Trophoblast cell (in vitro differentiated cells and primary cell): ENCODE measurements at places on chromosomes 16 and 17.

GRCh38 chr17:28384281-28385036 lies 13.0 kb downstream of the SARM1 start:
- DNase-seq, result peak; percentile 27

DNA sequence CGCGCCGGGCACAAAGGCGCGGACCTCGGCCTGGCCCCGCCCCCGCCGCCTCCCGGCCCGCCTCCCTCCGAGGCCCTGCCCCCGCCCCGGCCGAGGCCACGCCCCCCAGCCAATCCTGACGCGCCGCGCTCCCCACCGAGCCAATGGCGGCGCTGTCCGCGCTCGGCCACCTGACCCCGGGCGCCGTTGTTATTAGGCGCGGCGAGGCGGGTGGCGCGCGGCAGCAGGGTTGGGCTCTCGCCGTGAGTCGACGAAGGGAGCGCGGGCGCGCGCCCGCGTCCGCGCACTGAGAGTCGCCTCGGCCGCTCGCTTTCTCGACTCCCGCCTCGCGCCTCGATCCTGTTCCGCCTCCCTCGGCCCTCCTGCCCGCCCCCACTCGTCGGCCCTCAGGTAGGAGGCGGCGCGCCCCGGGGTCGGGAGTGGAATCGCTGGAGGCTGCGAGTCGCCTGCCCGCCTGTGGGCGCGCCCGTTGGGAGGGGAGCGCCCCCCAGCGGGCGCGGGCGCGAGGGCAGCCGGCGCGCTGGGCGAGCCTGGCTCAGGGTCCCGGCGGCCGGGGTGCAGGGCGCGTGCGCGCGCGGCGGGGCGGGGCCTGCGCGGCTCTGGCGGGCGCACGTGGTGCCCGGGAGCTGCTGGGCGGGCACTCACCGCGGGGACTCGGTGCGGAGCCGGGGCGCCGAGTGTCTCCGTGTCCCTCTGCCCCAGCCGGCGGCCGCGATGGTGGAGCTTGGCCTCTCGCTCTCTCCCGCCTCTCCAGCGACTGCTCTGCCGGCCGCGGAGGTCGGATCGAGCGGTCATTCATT lies 405 bp upstream of the CBLN1 start:
- peak; percentile 38 for DNase-seq

- DNase-seq, result no peak
Observed at GRCh38 chr17:80787881-80788280, 203.8 kb upstream of the CHMP6 start.

GRCh38 chr17:74729368-74729767 lies 7.7 kb upstream of the RAB37 start:
- DNase-seq, result no peak

GRCh38 chr17:78224231-78225087 lies 7.0 kb upstream of the TMEM235 start:
- no peak for DNase-seq

DNA sequence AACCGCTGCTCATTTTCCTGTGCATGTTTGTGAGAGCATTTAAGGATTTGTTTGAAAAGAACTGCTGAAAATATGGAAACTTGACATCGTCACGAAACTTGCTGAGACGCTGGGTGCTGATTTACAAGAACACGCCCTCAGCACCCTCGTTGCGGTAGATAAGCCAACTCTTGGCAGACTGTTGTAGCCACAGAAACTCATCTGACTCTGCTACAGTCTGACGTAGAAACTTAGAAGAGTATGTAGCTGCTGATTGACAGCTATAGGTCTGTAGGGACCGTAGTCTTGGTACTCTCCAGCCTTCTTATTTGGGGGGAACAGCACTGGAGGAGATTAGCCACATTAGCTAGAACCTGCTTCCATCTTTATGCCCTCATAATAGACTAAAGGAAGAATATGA lies 36.1 kb upstream of the MYH2 start:
- no peak for DNase-seq

- no peak for DNase-seq
Observed at GRCh38 chr17:62656446-62656845, 29.0 kb downstream of the MRC2 start.

DNA sequence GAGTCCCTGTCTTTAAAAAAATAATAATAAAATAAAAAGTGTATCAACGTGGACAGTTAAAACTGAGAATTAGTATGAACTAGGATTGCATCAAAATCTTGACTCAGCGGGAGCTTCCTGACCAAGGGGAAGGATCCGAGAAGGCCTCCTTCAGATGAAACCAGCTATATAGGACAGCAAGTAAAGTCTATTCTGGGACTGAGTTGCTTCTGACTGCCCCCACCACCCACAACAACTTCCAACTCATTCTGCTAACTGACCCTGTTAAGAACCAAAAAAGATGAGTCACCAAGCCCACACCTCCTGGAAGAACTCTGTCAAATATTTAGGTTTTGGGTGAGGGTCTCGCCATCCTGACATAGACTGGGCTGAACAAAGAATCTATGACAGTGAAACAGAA lies 24.9 kb downstream of the MPP3 start:
- DNase-seq, result no peak

GRCh38 chr17:13995856-13996271 lies 73.4 kb upstream of the COX10 start:
- DNase-seq, result no peak

DNA sequence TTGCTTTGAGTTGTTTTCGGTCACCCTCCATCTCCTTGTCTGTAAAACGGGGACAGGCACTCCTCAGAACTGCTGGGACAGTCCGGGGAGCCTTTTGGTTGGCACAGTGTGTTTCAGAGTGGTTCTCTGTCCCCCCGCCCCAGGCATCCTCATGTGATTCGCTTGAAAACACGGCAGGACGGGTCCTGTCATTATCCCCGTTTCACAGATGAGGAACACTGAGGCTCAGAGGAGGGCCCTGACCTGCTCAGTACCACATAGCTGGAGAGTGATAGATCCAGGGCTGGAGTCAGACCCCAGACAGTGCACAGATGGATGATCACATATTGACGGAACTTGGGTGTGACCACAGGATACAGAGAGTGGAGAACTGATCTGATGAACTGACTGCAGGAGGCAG lies 13.5 kb upstream of the ADGRG1 start:
- no peak for DNase-seq

DNA sequence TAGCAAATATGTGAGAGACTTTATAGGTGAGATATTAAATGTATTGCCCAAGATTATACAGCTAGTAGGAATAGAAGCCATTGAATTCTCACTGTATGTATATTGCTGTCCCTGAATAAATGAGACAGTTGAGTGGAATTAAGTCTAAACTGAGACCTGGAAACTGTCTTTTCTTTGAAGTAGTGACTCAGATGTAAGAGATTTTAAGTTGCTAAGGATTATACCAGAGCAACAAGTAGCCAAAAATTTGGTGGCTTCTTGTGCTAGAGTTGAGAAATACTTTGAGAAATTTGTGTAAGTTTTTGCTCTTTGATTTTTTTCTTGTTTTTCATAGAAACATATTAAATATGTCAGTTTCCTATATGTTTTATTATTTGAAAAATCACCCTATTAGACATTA lies 58.7 kb downstream of the TANC2 start:
- DNase-seq, result no peak

DNA sequence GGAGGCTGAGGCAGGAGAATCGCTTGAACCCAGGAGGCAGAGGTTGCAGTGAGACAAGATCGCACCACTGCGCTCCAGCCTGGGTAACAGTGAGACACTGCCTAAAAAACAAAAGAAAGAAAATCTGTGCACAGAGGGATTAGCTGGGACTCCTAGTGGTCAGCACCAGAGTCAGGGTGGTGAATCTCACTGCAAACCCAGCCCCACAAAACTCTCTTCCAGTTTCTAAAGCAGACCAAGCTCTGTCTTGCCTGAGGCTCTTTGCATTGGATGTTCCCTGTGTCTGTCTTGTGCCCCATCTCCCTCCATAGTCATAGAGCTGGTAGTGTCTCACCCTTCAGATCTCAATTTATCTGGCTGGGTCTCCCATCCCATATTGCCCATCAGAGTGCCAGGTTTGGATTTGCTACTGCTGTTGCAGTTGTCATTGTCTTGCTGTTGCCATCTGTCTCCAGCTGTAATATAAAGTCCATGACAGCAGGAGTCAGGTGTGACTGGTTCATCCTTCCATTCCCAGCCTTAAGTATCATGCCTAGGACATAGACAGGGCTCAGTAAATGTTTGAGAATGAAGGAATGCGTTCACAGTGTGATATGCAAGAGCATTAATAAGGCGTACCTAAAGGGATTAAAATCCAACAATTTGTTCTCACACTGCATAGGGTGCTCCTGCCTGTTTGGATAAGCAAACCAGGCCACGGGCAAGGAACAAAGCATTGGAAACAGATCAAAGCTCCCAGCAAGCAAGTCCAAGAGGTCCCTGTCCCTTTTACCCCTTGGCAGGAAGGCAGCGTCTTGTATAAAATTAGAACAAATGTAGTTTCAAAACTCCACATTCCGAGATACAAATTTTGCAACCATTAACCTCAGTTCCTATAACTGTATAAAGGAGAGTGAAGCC lies 614.6 kb upstream of the CDH5 start:
- DNase-seq, result no peak

DNA sequence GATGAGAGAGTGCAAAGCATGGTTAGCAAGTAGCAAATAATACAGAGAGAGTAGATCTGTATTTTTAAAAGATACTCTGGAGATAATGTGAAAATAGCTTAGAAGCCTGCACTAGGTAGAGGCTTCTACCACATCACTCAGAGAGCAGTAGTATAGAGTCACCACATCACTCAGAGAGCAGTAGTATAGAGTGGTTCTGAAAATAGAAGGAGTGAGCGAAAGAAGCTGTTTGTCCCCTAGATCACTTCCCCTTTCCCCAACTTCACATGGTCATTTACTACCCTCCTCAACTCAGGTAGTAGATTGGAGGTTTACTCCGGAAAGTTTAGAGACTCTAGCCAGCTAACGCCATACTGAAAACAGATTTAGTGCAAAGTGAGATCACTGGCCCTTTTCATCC lies 17.1 kb downstream of the DGKE start:
- no peak for DNase-seq

DNA sequence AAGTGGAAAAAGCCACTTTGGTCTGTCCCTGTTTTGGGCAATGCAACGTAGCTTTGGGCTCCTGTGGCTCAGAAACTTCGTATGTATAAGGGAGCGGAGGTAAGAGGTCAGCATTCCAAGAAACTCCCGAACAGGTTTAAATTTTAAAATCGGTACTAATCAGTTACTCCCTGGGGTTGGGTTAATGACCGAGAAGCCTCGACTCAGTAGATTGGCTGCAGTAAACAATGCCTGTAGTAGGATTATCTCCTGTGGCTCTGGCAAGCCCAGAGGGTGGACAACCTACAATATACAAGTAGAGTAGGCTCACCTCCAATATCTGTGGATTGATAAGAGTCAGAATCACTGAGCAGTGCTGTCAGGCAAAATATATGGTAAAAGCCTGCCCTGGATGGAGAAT lies 1.6 kb upstream of the GNA13 start:
- DNase-seq, result no peak

DNA sequence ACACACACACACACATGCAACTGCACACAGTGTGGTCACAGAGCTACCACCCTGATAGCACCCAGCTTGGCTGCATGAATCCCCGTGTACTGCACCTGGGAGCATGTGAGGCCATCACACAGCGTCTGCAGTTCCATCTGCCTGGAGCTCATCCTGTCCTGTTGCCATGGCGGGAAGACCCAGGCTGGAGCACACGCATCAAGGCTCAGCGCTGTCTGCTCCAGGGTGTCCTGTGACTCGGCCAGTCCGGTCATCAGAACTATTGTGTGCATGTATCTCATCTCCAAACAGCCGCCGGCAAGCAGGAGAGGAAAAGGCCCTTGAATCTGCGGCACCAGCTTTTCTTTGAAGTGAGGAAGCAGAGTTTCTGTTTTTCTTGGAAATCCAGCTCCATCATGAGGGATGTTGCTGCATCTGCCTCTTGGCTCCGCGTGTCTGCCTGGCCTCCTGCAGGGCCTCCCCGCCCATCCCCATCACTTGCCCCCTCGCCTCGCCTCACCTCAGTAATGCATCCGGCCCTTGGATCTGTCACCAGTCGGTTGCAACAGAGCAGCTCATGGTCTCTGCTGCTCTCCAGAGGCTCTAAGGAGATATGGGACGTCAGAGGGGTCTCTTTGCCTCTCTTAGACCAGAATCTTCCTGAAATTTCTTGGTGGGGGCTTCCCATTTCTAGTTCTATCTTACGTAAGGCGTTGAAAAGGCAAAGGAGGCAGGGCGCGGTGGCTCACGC lies 23.7 kb downstream of the CACNG4 start:
- DNase-seq, result no peak

DNA sequence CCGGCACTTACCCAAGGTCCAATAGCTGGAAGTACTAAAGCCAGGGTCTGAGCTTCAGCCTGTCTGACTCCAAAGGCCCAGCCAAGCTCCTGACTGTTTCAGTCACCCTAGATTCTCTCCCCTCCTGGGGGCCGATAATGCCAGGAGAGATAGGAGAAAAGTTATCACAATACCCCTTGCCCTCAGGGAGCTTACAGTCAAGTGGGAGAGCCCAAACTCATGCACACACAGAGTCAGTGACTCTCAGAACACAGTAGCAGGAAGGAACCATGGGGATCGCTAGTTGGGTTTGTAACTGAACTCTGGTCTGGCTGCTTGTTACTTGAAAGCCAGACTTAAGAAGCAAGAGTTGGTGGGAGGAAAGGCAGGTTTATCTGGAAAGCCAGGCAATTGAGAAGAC lies 14.9 kb downstream of the ZNF768 start:
- DNase-seq, result no peak

GRCh38 chr17:15257258-15257788 lies 7.8 kb downstream of the PMP22 start:
- DNase-seq, result peak; percentile 85

GRCh38 chr17:28343491-28343932 lies 8.0 kb downstream of the TNFAIP1 start:
- DNase-seq, result peak; percentile 54

- DNase-seq, result no peak
Observed at GRCh38 chr16:4452674-4453073, 21.8 kb downstream of the NMRAL1 start.

DNA sequence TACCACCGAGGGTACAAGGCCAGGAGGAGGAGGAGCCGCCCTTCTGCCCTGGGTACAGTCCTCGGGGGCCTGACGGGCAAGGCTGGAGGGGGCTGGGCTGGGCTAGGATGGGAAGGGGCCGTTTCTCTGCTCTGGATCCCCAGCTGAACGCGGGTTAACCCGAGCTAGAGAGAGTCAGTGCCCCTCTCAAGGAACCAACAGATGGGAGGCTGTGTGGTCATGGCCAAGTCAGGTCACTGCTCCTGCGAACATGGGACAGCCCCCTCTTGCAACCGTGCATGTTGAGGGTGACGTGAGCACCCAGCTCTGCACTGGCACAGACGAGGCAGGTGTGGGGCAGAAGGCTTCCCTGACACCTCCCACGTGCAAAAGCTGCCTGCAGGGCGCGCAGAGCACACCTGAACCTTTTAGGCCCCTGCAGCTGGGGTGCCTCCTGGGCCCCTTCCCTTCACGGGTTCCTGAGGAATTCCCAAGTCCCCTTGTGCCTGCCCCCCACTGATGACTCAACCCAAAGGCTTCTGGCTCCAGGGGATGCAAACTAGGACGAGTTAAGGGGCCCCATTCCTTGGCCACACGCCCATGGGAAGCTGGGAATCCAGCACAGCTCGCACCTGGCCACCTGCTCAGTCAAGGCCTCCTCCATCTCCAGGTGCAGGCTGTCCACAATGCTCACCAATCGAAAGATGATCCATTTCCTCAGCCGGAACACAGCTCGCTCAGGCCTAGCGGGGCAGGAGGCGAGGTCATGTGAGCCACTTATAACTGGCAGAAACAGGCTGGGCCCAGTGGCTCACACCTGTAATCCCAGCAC lies 6.3 kb downstream of the MYBBP1A start:
- DNase-seq, result no peak

- peak; percentile 60 for DNase-seq
Observed at GRCh38 chr16:25109643-25110042, 1.9 kb upstream of the LCMT1 start.
